ENCODE measurements at places on chromosomes 13 and 19. TPM values are rescaled to one million over a fixed set of nuclear protein-coding genes. Genes with fewer than 3 reads are reported as not detected.

- no peak for DNase-seq
These were observed 9.9 kb upstream of the ACP7 start for GRCh38 chr19:39074205-39074692.

LAIR2 gene
- polyA plus RNA-seq: not detected

DNA sequence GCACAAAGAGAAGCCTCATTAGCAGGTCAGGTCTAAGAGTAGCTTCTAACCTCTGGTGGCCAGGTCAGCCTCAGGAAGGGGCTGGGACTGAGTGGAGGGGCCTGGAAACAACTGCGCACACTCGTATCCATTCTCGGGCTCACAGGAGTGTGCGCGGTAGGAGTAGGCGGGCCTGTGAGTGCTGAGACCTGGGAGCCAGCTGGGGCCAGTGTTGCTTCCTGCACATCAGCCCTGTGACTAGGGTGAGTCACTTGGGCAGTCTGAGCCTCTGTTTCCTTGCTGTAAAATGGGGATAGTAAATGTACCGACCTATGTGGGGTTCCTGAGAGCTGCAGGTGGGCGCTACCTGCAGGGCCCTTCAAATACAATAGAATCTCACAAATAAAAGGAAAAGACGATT lies 26.9 kb downstream of the SIN3B start:
- DNase-seq: no peak

GRCh38 chr19:18849838-18850400 lies 18.2 kb downstream of the UPF1 start:
- no peak for DNase-seq

DNA sequence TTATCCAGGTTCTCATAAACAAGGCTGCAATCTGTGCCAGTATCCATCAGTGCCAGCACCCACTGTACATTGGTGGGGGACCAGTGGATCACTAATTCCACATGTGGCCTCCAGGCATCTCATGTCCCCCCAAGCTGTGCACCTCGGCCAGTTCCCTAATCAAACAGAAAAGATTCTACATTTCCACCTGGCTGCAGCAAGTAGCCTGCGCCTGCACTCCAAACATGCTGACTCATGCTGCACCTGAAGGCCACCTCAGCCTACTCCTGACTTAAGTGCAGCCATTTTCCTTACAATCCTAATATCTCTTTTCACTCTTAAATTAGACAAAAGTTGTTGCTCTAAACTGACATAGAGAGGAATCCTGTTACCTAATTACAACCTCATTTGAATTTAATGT lies 729.4 kb upstream of the MIR17HG start:
- DNase-seq: no peak

Data from hindlimb muscle (tissue), 1 donor.